ENCODE measurements at places on chromosomes 6 and 20.

GRCh38 chr6:109105681-109106080 is 10.4 kb downstream of the CEP57L1 start:
- no peak for DNase-seq

GRCh38 chr6:16740097-16740496 is 21.2 kb downstream of the ATXN1 start:
- no peak for DNase-seq

DNA sequence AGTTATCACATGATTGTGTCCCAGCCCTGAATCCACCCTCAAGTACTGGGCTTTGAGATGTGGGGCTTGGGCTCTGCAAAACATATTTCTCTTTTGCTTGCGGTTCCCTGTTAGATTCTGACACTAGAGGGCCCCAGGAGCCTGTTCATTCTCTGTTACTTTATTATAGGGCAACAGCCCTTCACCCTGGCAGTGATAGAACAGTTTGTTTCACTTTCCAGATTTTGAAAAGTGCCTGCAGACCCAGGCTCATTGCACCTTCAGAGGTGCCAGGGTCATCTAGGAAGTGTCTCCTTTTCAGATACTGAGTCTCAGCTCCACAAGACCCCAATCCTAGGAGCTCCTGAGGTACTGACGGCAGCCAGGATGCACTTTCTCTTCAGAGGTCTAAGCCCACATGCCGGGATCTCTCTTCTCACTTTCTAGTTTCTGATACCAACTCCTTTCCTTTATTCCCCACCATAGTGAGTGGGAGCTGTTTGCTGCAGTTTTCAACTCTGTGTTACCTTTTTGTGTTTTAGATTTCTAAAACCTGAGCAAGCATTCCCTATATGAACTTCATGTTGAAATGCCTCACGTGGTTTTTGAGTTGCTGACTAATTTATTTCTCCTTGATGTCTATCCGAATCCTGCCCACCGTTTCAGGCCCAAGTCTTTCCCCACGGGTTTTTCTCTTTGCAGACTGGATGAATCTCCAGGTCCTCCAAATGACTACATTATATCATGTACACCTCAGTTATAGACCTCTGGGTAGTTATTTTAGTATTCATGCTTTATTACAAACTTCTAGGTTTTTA is 10.9 kb downstream of the ABT1 start:
- DNase-seq = no peak

DNA sequence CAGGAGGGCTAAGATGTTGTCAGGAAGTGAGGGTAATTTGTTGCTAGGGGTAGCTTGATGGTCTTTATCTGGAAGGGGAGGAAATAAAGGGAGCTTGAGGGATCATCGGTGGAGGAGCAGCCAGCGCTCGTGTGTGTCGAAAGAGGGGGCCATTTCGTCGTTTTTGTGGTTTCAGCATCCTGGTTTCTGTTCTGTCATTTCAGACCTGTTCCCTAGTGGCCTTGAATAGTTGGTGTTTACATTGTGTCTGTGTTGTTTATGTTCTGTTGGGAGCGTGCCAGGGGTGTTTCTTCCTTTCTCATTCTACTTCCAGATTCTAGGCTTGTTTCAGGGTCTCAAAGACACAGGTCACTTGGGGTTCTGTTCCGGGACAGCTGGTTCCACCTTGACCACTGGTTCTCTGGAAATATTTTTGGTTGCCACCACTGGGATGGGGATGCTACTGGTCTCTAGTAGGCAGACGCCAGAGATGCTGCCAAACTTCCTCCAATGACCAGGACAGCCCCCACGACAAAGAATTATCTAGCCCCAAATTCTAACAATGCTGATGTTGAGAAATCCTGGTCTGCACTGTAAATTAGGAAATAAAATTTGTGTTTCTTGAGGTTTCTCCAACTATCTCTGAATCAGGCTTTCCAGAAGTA is 113.9 kb upstream of the NAA20 start:
- DNase-seq = no peak

DNA sequence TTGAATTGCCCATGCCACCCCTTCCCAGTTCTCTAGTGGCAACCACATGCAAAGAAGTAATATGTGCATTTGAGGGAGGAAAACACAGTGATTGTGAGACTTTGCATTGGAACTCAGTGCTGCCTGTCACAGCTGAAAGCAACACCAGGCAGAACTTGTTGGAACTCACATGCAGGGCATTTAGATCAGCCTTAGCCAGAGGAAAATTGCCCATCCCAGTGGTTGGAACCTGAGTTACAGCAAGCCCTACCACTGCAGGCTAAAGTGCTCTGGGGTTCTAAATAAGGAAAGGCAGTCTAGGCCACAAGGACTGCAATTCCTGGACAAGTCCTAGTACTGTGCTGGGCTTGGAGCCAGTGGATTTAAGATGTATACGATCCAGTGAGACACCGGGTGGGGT is 245.3 kb upstream of the UFL1 start:
- DNase-seq = no peak

GRCh38 chr6:6392214-6393068 is 72.0 kb upstream of the F13A1 start:
- no peak for DNase-seq
